Cerebellum (tissue), 4 donors: ENCODE measurements at places on chromosomes 5 and 9.

DNA sequence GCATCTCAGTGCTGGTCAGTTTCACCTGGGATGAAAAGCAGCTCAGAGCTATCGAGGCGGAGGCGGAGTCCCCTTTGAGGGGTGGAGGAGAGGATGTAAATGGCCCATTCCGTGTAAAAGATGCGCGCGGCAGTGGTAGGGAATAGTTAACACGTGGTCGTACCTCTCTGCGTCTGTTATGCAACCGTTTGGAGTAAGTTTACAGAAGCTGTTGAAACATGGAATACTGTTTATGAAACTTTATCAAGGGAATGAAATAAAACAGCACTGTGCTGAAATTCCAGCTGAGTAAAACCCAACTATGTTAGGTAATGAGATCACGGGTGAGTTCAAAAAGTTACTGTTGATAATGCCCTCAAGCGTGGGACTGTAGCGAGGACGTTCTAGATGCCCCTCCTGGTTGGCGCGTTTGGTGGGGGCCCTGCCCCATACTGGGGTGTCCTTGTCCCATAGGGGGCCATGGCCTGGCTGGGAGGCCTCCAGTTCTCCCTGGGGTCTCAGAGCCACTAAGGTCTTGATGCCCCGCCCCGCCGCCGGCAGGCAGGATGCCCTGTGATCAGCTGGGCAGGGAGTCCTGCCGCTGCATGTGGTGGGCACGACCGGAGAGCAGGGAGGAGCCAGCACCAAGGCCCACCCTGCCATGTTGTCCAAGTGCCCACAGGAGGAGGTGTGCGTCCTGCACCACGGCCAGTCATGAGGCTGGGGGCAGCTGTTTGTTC is 90.9 kb downstream of the COL5A1 start:
- no peak for DNase-seq

DNA sequence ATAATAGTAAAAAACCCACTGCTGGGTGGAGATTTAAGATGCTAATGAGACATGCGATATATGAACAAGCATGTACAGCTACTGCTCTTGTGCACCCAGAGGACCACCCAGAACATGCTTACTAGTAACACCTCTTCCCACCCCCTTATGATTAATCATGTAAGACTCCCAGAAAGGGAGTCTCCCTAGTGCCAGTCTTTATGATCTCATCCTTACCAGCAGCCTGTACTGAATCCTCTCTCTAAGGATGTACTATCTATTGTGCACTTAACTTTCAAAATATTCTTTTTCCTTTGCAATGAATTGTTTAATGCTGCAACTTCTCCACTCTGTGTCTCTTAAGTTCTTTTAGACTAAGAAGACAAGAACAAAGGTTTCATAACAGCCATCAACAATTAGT is 9.1 kb upstream of the MAT2B start:
- no peak for DNase-seq

- DNase-seq = no peak
Measured at GRCh38 chr5:127010362-127010761, 20.0 kb downstream of the MARCHF3 start.

- DNase-seq = no peak
Measured at GRCh38 chr5:53253421-53253871, 143.9 kb upstream of the MOCS2 start.

DNA sequence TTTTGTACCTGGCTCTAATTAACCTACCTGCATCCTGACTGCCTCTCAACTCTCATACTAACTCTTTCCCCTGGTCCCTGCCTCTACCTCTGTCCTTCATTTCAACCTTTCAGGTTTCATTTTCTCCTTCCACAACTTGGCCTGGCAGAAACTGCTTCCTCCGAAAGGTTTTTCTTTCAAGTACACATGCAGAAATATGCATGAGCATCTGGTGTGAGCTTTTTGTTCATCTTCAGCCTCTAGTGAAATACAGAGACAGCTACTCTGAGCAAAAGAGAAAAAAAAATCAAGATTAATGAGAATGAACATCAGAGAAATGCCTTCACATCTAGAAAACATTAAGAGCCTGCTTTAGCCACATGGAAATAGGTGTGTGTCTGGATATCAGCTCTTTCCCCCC is 297.9 kb upstream of the PCSK5 start:
- DNase-seq = no peak

DNA sequence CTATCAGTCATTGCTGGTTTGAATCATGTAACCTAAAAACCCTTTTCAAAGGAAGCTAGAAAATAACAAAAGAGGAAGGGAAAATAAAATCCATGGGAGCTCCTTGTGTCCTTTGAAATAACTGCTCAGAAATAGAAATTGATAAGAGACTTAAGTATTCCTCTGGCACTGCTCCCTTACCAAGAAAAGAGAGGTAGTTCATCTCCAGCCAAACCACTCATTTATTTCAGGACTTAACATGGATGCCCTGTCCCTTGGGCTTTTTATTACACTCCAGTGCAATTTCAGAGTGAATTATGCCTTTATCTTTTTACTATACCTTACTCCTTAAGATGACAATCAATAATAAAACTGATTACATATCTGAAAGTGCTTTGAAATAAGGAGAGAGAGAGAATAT is 61.0 kb downstream of the MUSK start:
- DNase-seq = no peak

GRCh38 chr5:132812781-132813598 is at the start of gene SOWAHA:
Gene SOWAHA (plus strand): TSS chr5:132813302. CDS start chr5:132813622, 320 bp downstream.
- peak; percentile 84 for DNase-seq

- no peak for DNase-seq
Measured at GRCh38 chr5:83917261-83917908, 196.7 kb upstream of the HAPLN1 start.

GRCh38 chr5:179357031-179357430 is 11.8 kb upstream of the ADAMTS2 start:
- DNase-seq = no peak

DNA sequence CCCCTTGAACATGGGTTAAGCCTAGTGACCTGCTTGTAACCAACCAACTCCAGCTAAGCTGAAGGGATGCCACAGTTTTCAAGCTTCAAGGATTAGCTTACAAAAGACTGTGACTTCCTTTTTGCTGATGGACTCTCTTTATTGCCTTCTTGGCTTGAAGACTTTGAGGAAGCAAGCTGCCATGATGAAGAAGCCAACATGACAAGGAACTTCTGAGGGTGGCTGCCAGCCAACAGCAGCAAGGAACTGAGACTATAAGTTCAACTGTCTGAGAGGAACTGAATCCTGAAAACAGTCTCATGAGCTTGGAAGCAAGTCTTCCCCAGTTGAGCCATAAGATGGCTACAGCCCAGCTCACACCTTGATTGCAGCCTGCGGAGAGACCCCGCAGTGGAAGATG is 116.1 kb upstream of the TAF11L2 start:
- no peak for DNase-seq

DNA sequence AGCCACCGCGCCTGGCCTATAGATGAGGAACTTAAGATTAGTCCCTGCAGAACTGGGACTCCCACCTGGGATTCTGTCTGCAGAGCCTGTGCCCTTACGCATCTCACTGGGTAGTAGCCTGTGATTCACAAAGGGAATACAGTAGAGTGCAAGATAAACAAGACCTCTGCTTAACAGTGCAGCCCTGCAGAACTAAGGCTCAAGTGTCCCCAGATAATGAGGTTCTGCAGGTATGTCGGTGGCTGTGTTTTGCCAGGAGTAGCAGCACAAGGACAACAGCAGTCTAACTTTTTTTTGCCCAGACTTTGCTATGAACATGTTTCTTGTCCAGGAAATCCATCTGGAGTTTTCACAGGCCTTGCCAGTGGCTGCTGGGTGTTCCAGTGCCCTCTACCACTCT is 59.7 kb downstream of the DCP2 start:
- DNase-seq = no peak

- DNase-seq = no peak
Measured at GRCh38 chr5:4226565-4226964, 630.9 kb downstream of the IRX1 start.

GRCh38 chr5:24167806-24168205 is 477.0 kb downstream of the CDH10 start:
- DNase-seq = no peak

GRCh38 chr5:42252306-42252705 is 170.9 kb upstream of the GHR start:
- no peak for DNase-seq

DNA sequence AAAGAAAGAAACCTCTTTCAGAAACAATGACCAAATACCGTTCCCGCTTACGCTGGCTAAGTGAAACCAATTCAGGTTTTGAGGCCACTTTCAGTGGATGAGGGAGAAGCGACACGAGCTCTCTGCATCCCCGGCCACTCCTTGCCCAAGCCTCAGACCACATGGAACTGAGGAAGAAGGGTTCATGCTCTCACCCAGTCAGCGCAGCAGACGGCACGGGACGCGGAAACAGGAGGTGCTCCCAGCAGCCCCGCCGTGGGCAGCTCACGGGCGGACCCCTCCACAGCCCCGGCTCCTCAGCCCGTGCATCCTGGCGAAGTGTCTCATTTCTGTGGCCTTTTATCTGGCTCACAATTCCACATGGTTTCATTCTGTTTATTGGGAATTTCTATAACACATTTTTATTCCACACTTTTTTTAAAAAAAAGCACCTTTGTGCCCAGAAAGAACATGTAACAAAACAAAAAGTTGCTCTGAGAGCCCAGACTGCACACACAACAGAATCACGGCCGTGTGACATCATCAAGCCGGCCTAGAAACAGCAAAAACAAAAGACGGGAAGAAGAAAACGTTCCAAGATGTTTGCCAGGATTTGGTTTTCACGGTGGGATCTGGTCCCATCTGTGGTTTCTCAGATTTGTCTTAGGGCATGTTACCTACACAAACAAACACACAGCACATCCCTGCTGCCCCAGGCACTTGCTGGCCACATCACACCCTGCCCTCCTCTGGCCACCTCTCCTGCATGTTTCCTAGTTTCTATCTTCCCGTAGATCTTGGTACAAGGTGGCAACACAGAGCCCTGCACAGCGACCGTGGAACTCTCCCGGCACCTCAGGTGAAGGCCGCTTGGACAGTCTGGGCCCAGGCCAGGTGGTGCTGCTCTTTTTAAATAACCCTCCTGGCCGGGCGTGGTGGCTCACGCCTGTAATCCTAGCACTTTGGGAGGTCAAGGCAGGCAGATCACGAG is 16.2 kb downstream of the QSOX2 start:
- DNase-seq = no peak

GRCh38 chr9:91577633-91578061 is 154.0 kb upstream of the NFIL3 start:
- no peak for DNase-seq

DNA sequence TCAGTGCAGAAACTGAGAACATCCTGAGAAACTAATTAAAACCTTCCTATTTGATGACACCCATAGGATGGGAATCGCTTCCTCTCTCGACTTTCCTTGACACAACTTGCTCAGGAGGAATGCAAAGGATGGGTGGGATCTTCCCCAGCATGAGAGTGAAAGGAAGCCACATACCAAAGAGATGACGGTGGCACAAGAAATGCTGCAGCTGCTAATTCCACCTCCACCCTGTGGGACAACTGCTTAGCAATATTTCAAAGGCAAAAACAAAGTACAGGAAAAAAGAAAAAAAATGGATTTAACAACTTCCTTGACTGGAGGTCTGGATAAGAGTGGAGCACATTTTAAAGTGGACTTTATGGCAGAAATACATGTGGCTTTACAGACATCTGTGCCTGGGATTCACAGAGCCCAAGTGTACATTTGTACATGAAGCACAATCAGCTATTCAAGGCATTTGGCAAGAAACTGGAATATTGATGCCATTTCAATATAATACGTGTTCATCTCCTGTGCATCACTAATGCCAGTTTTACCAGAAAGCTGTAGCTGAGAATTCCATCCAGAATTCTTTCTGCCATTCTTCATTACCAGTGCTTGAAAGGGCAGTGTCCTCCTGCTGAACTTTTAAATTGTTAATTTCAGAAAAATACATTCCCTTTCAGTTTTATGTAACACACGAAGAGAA is 359.2 kb upstream of the ACTBL2 start:
- no peak for DNase-seq

DNA sequence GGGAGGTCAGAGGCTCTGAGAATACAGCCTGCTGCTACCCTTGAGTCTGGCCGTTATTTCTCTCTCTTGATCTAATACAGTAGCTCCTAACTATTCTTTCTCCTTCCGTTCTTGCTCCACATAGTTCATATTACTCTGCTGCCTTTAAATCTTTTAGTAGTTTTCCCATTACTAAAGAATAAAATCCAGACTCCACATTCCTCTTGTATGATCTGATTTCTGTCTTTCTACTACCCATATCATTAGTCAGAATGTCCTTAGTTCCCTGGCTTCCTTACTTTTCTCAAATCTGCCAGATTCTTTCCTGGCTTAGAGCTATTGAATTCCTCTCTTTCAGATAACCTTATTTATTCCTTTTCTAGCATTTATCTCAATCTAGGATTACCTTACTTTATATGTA is 40.0 kb downstream of the MARCHF6 start:
- DNase-seq = no peak

- no peak for DNase-seq
Measured at GRCh38 chr5:6827526-6828219, 114.4 kb downstream of the TENT4A start.

- DNase-seq = no peak
Measured at GRCh38 chr9:109627042-109627441, 128.9 kb upstream of the PTPN3 start.

- DNase-seq = no peak
Measured at GRCh38 chr9:37036776-37037502, 2.9 kb upstream of the PAX5 start.

- DNase-seq = no peak
Measured at GRCh38 chr5:66896171-66896570, 300.0 kb downstream of the MAST4 start.

GRCh38 chr5:180291943-180292831 is at the start of gene MAPK9:
Gene MAPK9 (minus strand): TSS chr5:180292083. CDS start chr5:180280561, 11,522 bp downstream.
- peak; percentile 95 for DNase-seq

- no peak for DNase-seq
Measured at GRCh38 chr5:132344775-132345514, 24.6 kb upstream of the SLC22A5 start.

- DNase-seq = no peak
Measured at GRCh38 chr9:82117026-82117811, 128.6 kb downstream of the SPATA31D1 start.

GRCh38 chr9:128916204-128916603 is 4.6 kb upstream of the PHYHD1 start:
- DNase-seq = peak; percentile 66

GRCh38 chr5:124053340-124053739 is 541.4 kb downstream of the CSNK1G3 start:
- DNase-seq = no peak

- no peak for DNase-seq
Measured at GRCh38 chr5:40405230-40405629, 274.5 kb upstream of the PTGER4 start.

DNA sequence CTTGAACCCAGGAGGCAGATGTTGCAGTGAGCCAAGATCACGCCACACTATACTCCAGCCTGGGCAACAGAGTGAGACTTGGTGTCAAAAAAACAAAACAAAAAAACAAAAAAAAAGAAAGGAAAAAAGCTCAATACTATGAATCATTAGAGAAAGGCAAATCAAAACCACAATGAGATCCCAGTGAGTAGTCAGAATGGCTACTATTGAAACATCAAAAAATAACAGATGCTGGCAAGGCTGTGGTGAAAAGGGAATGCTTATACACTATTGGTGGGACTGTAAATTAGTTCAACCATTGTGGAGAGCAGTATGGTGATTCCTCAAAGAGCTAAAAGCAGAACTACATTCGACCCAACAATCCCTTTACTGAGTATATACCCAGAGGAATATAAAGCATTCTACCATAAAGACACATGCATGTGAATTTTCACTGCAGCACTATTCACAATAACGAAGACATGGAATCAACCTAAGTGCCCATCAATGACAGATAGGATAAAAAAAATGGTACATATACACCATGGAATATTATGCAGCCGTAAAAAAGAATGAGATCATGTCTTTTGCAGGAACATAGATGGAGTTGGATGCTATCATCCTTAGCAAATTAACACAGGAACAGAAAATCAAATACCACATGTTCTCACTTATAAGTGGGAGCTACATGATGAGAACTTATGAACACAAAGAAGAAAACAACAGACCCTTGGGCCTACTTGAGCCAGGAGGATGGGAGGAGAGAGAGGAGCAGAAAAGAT is 81.9 kb upstream of the ARRDC3 start:
- DNase-seq = no peak
